ENCODE measurements at places on chromosomes 6 and 20.

GRCh38 chr6:54899986-54900385 lies 53.4 kb downstream of the FAM83B start:
- DNase-seq: no peak

GRCh38 chr6:153312634-153313033 lies 181.6 kb upstream of the RGS17 start:
- no peak for DNase-seq

DNA sequence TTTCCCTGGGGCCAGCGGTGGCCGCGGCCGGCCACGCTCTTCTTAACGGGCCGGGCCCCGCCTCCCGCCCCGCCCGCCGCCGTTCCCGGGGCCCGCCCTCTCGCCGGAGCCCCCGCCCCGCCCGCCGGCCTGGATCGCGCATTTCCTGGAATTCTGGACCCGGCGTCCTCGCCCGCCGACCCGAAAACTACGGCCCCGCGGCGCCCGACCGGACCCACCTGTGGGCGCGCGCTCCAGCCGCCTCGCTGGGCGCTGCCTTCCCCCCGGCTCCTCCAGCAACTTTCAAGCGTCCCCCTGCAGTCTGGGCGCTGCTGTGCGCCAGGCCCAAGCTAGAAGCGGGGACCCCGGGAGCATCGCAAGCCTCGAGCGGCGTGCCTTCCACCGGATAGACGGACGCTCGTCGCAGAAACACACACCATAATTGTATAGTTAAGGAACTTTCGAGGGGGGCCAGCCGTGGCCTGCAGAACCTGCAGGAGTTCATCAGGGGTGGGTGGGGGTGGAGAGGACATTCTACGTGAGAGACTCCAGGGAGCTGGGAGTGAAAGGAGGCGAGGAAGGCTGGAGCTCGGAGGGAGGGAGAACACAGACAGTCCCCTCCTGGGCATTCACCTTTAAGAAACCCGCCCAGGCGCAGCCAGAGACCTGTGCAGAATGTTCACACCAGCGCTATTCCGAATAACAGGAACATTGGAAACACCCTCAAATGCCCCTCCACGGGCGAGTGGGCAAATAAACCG lies at the start of gene ADA:
ADA (minus strand) TSS at position 16 of the 740 bp plus-strand sequence. CDS start 92 bp downstream, outside the sequence.
- no peak for DNase-seq

GRCh38 chr6:42790549-42791181 lies 8.8 kb downstream of the BICRAL start:
- no peak for DNase-seq

DNA sequence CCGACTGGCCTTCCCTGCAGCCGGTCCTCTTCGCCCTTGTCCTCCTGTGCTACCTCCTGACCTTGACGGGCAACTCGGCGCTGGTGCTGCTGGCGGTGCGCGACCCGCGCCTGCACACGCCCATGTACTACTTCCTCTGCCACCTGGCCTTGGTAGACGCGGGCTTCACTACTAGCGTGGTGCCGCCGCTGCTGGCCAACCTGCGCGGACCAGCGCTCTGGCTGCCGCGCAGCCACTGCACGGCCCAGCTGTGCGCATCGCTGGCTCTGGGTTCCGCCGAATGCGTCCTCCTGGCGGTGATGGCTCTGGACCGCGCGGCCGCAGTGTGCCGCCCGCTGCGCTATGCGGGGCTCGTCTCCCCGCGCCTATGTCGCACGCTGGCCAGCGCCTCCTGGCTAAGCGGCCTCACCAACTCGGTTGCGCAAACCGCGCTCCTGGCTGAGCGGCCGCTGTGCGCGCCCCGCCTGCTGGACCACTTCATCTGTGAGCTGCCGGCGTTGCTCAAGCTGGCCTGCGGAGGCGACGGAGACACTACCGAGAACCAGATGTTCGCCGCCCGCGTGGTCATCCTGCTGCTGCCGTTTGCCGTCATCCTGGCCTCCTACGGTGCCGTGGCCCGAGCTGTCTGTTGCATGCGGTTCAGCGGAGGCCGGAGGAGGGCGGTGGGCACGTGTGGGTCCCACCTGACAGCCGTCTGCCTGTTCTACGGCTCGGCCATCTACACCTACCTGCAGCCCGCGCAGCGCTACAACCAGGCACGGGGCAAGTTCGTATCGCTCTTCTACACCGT lies 6.1 kb downstream of the UBD start:
- DNase-seq: no peak

DNA sequence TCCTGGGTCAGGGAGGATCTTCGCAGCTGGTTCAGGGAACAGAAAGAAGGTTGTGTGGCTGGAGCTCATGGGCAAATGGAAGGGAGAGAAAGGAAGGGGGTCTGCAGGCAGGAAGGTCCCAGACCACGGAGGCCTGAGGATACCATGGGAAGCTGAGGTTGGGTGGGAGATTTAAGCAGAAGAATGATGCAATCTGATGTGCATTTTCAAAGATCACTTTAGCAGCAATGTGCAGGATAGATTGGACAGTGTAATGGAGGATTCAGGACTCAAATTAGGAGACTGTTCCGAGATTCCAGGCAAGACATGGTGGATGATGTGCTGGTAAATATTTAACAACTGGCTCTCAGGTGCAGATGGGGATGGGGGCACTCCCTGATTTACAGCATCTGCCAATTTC lies 5.8 kb upstream of the RRBP1 start:
- DNase-seq: no peak
